ENCODE measurements at places on chromosomes 7 and 10.
A peak's percentile ranks its signal among the peaks of the same experiment; 100 is the strongest.

DNA sequence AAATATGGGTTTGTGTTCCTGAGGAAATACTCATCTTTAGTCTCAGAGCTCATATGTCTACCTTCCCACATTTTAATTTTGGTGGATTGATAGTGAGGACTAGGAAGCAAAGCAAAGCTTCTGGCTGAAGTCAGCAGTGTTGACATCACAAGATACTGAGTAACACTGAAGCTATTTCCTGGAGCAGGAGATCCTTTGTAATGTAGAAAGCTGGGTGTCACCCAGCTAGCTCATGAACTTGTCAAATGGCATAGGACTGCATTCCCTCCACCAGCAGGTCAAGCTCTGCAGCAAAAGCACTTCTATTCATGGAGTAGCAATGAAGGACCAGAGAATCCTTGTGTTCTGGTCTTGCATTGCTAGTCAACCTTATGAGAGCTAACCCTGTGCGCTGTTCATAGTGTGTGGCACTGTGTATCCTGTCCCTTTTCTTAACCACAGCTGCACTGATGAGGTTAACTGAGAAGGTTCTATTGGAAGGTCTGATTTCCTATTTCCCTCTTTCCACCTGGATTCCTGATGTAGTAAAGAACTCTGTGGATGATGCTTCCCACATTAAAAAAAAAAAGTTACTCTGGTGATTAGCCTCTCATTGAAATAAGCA is 94.8 kb upstream of the ZNF804B start:
- DNase-seq, result no peak
- H3K36me3 ChIP-seq, result no peaks in the 10 kb centered on the region
- H3K4me3 ChIP-seq, result no peak overlapping the region

DNA sequence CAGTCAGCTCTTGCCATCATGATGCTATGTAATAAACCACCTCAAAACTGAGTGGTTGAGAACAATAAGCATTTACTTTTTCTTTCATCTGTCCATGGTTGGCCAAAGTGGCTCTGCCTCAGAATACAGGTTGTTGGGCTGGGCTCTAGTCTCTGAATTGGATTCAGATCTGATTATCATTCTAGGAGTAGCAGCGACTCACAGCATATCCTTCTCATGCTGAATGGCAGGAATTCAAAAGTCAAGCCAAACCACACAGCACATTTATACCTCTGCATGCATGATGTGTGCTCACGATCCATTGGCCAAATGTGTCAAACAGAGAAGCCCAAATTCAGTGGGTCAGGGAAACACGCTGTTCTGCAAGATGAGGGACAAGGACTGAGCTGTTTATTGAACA is 13.6 kb upstream of the GALNT11 start:
- DNase-seq, result no peak
- H3K4me3 ChIP-seq, result no peak overlapping the region
- H3K4me1 ChIP-seq, result no peaks in the 10 kb centered on the region

GRCh38 chr10:7264313-7264756 is 146.5 kb downstream of the SFMBT2 start:
- DNase-seq, result no peak
- H3K36me3 ChIP-seq, result no peaks in the 10 kb centered on the region
- H3K27me3 ChIP-seq, result no peaks in the 10 kb centered on the region

- DNase-seq, result peak; percentile 4
- H3K4me1 ChIP-seq, result no peaks in the 10 kb centered on the region
- H3K36me3 ChIP-seq, result no peaks in the 10 kb centered on the region
- H3K27me3 ChIP-seq, result peaks cover 1% of the 10 kb centered on the region
- H3K27ac ChIP-seq, result no peak overlapping the region
Measured at GRCh38 chr10:67697724-67698131, 1.7 kb upstream of the CTNNA3 start.

- no peak overlapping the region for H3K4me3 ChIP-seq
- no peaks in the 10 kb centered on the region for H3K36me3 ChIP-seq
- H3K27me3 ChIP-seq, result peaks cover 1% of the 10 kb centered on the region
- no peak for DNase-seq
- peaks cover 3% of the 10 kb centered on the region for H3K4me1 ChIP-seq
- no peak overlapping the region for H3K27ac ChIP-seq
Measured at GRCh38 chr7:52500841-52501240, 534.6 kb upstream of the POM121L12 start.

- peak overlapping the region; percentile 21 for H3K4me3 ChIP-seq
- peaks cover 2% of the 10 kb centered on the region for H3K27me3 ChIP-seq
- H3K36me3 ChIP-seq, result peaks cover 9% of the 10 kb centered on the region
- peaks cover 39% of the 10 kb centered on the region for H3K4me1 ChIP-seq
- peak overlapping the region; percentile 15 for H3K27ac ChIP-seq
Measured at GRCh38 chr7:155753446-155753965, 58.8 kb downstream of the SHH start.

DNA sequence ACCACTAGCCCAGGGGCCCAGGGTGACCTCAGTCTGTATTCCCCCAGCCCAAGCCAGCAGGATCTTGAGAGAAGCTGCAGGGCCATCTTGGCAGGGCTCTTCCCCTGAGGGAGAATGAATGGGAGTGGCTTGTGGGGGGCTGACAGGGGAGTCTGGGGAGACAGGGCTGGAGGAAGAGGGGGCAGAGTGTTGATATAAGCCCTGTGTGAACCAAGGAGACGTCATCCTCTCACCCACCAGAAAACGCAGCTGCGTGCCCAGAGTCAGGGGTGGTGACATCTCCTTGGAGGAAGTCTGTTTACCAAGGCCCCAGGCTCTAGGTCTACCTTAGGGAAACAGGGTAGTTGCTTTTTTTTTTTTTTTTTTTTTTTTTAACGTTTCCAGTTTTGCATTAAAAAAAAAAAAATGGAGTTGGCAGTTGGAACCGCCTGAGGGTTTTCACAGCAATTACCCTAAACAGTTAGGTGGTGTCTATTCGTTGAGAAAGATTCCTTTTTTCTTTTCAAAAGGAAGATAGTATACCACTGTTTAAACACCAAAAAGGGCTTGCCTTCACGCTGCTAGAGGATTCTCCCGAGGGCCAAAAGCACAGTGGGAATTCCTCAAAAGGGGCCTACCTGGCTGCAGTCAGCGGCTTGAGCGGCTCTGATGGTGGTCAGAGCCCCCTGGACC is 113.8 kb downstream of the PRPF18 start:
- H3K36me3 ChIP-seq, result peaks cover 43% of the 10 kb centered on the region
- H3K4me3 ChIP-seq, result peak overlapping the region; percentile 12
- no peak overlapping the region for H3K27ac ChIP-seq
- peaks cover 2% of the 10 kb centered on the region for H3K27me3 ChIP-seq
- H3K4me1 ChIP-seq, result peaks cover 48% of the 10 kb centered on the region

DNA sequence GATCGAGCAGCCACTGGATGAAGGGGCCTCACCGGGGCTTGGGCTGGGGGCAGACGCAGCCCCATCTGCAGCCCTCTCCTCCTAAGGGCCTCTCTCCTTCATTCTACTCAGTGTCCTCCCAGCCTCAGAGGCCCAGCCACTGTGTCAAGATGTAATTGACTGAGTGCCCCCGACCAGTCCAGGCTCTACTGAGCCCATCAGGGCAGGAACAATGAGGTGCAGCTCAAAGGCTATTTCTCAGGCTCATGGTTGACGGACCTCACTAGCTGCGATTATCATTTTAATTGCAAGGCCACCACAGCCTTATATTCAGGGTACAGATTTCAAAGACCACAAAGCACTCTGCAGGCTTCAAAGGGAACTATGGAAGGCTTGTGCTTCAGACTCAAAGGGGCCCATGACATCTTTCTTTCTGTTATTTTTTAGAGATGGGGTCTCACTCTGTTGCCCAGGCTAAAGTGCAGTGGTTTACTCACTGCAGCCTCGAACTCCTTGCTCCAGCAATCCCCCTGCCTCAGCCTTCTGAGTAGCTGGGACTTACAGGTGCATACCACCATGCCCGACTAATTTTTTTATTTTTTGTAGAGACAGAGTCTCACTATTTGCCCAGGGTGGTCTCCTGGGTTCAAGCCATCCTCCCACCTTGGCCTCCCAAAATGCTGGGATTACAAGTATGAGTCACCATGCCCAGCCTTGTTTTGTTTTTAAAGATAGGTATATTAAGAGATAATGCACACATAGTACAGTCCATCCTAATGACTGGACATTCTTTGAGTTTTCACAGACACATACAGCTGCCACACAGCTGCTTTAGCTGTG is 23.7 kb downstream of the SLC29A3 start:
- H3K27ac ChIP-seq, result no peak overlapping the region
- H3K4me3 ChIP-seq, result no peak overlapping the region
- peaks cover 21% of the 10 kb centered on the region for H3K4me1 ChIP-seq
- DNase-seq, result no peak
- peaks cover 1% of the 10 kb centered on the region for H3K27me3 ChIP-seq

GRCh38 chr7:21412410-21412851 is 15.5 kb upstream of the SP4 start:
- no peak overlapping the region for H3K27ac ChIP-seq
- H3K36me3 ChIP-seq, result no peaks in the 10 kb centered on the region
- H3K4me1 ChIP-seq, result peaks cover 10% of the 10 kb centered on the region
- H3K27me3 ChIP-seq, result no peaks in the 10 kb centered on the region

DNA sequence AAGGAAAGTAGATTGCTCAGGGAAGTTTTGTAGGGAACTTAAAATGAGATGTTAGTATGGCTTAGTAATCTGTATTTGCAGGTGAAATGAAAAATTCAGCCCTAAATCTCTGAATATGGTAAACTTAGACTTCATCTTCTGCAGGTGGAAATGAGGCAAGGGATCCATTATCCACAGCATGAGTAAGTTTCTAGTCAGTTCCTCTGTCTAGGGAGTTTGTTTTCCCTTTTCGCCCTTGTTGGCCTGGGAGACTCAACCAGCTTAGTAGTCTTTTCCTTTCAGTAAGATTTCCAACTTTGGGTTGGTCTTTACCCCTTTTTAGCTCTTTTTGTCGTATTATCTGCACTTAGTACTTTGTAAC is 65.6 kb downstream of the ZEB1 start:
- peaks cover 3% of the 10 kb centered on the region for H3K36me3 ChIP-seq
- no peak for DNase-seq
- H3K4me3 ChIP-seq, result no peak overlapping the region
- H3K4me1 ChIP-seq, result peaks cover 12% of the 10 kb centered on the region
- H3K27ac ChIP-seq, result no peak overlapping the region

Data from endothelial cell (in vitro differentiated cells).